ENCODE measurements at places on chromosomes 12 and 14.

- no peak for DNase-seq
These were observed 77.5 kb downstream of the COX16 start for GRCh38 chr14:70281939-70282338.

- no peak for DNase-seq
These were observed 333.3 kb downstream of the ZFP36L1 start for GRCh38 chr14:68459480-68460136.

- DNase-seq, result no peak
These were observed 27.8 kb downstream of the C14orf132 start for GRCh38 chr14:96066976-96067375.

DNA sequence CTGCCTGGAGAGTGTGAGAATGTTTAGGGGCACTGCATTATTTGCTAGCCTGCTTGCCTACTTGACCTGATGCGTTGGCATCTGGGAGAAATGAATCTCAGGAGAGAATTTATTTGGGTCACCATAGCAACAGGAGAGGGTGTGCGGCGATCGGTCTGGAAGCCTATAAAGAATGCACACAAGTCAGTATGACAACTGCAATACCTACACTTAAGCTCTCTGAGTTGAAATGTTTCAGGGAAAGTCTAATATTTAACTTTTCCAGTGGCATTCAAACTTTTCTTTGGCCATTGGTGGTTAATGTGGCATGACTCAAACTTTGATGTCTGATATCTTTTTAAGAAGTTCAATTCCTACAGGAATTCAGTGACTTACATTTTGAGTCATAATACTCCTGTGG lies 205.1 kb downstream of the NEDD1 start:
- no peak for DNase-seq

- no peak for DNase-seq
These were observed 240.5 kb downstream of the ADGRD1 start for GRCh38 chr12:131194166-131194565.

GRCh38 chr14:105863296-105864108 lies 337.1 kb downstream of the TMEM121 start:
- DNase-seq, result no peak

DNA sequence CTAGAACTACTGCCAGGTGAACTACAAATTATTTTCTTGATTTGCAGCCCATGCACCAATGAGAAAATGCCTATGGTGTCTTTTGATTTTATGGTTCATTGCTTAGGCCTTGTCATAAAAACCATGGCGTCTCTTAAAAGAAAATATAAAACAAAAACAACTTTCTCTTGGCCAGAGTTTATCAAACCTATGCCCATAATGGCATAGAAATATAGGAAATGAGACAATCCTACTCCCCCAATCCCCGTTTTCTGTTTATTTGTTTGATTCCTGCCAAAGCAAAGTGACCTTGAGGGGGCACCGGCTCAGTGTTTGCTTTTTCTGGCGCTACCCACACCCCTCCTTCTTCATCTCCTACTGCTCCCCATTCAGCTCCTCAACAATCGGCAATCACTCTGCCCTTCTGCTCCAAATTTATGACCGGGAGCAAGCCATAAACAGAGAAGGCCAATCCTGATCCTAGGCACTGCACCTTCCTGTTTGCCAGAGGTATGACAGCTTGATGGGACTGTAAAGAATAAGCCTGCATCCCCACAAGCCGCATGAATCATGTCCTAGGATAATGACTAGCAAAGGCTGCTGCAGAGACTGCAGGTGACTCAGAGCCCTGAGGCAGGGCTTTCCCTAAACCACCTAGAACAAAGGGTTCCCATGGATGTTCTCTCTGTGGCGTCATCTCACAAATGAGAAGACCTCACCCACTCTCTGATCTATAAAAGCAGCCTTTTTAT lies 874.9 kb downstream of the NRXN3 start:
- DNase-seq, result peak; percentile 7

GRCh38 chr12:56931474-56931978 lies 2.7 kb downstream of the SDR9C7 start:
- DNase-seq, result peak; percentile 30

DNA sequence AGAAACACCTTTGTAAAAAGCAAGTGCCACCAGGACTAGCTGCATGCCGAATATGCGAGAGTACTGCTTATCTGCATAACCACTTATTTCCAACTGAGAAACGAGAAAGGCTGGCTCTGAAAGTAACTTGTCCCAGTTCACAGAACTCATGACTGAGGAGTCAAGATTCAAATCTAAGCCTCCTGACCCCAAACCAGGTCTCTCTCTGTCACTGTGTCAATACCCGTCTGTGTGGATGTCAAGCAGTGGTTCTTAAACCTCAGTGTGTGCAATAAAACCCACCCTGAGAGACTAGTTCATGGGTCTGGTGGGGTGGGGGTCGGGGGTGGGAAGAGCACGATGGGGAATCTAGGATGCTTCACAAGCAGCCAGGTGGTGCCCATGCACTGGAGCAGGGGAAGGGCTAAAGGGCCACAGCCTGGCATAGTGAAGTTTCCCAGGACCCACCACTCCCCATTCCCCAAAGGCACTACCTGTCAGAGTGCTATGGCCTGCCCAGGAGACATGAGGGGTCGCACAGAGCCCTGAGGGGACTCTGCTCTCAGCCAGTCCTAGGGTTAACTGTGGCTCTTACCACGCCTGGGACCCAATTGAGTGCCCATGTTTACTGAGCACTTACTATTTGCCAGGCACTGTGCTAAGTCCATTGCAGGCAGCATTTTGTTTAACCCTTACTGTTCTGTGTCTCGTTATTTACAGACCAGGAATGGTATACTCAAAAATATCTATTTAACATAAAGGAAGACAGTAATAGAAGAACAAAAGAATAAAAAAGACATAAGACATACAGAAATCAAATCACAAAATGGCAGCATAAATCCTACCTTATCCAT lies 33.4 kb upstream of the PNMA1 start:
- DNase-seq, result no peak

GRCh38 chr14:101819251-101819990 lies 57.9 kb downstream of the PPP2R5C start:
- DNase-seq, result no peak

All from stromal cell of bone marrow (primary cell).